ENCODE measurements at places on chromosomes 12 and 14.

DNA sequence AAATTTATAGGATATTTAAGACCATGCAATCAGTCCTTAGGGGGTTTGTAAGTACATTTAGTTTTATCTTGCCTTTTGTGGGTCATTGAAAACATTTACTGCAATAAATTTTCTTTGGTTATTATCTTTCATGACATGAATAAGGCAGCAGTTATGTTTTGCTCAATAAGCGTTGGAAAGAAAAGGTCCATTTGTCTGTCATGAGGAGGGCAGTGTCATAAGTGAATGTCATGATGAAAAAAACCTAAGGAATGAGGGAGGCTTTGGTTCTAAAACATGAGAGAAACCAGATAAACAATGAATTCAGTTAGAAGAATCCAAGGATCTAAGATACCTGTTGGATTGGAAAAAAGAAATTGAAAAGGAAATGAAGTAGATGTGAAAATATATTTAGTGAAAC, 209.4 kb downstream of the NAV3 start:
- no peak for DNase-seq

GRCh38 chr12:12108441-12109058, 37.8 kb downstream of the BCL2L14 start:
- DNase-seq = no peak

DNA sequence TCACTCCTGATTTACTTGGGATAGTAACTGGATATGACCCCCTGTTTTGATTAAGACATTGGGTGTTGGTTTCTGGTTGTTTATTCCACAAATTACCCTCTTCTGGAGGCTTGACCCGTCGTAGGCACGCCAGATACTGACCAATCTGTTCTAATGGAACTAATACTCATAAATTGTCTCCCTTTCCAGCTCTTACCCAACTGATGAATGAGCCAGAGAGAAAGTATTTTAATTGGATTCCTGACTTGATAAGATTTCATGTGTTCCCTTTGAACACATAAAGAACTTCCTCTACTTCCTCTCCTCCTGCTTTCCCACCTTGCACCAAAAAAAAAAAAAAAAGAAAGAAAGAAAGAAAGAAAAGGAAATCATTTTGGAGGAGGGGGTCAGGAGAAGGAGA, 340.9 kb downstream of the PCNX1 start:
- DNase-seq = no peak

- peak; percentile 68 for DNase-seq
Observed at GRCh38 chr12:607541-608001, 55.7 kb downstream of the NINJ2 start.

DNA sequence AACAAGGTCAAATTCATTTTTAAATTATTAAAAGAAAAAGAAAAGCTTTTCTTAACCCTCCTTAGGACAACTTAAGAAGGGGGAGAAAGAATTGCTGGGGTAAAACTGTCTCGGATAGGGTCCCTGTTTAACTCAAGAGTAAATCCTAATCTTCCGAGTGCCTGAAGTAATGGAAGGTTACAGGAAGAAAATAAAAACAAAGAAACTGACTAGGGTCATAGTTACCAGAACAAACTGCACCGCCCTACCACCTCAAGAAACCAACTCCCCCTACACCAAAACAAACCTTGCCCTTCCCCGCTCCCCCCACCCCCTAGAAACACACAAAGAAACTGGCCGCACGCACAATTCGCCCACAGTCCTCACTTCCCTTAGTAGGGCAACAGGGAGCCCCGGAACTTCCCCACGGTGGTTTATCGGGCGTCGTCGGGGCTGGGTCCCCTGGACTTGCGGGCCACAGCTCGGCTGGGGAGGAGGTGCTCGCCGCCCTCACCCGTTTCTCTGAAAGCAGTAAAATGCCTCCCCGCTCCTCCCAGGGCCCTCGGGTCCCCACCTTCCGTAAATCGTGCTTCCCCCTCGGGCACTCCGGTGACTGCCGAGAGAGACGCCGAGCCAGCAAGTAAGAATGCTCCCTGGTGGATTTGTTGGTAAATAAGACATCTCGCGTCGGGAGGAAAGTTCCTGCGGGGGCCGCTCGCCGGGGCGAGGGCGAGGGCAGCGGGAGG, 2.4 kb downstream of the SINHCAF start:
- DNase-seq = no peak

GRCh38 chr12:52672321-52672933, 7.8 kb downstream of the KRT1 start:
- peak; percentile 33 for DNase-seq

DNA sequence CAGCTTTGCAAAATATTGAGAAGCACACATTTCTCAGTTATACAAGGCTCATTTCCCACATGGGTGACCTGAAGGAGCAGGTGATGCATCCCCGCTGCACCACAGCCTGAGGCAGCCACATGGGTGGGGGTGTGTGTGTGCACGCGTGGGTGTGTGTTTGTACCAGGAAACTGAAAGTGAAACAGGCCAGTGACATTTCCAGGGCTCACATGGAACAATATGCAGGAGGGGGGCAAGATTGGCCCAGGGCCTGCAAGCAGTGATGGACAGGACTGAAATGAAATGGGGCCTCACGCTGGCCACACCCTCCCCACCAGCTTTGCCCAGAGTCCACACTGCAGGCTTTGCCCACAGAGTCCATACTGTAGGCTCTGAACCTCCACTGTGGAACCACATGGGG, 154.2 kb upstream of the PARP11 start:
- no peak for DNase-seq

DNA sequence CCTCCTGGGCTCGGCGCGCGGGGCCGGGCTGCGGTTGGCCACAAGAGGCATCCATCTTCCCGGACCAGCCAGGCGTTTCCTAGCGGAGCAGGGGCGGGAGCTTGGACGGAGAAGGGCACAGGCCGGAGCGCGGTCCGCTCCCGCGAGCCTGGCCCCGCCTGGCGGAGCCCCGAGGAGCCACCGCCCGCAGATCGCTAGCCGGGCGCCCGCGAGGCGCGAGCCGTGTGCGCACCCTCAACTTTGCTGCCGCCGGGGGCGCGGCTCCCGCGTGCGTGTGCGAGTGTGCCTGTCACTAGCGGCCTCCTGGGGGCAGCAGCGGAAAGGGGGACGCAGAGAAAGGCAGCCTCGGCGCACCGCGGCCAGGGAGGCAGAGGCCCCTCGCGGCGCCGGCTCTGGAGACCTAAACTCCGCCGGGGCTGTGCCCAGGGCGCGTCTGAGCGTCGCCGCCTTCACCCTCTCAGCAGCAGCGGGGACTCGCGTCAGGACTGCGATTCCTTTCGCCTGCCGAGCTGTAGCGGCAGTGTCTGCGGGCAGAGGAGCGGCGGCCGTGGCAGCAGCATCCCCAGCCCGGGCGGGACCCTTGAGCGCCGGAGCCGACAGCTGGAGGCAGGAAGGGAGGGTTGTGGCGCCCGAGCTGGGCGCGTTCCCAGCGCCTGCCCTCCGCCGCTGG, 644 bp upstream of the SRGAP1 start:
- DNase-seq = peak; percentile 46

GRCh38 chr12:123075087-123075645, 75.7 kb downstream of the PITPNM2 start:
- no peak for DNase-seq

DNA sequence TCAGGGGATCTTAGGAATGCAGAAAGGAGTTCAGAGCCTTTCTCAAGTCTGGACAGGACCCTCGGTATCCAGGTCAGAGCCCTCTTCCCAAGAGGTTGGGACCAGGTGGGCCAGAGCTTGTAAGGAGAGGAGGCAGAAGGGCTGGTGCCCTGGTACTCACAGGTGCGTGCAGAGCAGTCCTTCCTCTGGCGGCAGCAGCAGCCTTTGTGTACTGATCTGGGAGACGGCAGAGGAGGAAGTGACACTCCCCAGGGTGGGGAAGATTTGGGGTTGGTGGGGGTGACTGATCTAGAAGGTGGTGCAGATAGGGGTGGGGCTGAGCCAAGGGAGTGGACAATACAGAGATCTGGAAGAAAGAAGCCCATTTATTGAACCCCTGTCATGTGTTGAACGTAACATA, at the start of gene ITGB7:
ITGB7 (minus strand) TSS at position 210 of the 400 bp plus-strand sequence. CDS start 6,808 bp downstream, outside the sequence.
- no peak for DNase-seq

GRCh38 chr12:30967026-30967425, 40.5 kb downstream of the TSPAN11 start:
- no peak for DNase-seq

DNA sequence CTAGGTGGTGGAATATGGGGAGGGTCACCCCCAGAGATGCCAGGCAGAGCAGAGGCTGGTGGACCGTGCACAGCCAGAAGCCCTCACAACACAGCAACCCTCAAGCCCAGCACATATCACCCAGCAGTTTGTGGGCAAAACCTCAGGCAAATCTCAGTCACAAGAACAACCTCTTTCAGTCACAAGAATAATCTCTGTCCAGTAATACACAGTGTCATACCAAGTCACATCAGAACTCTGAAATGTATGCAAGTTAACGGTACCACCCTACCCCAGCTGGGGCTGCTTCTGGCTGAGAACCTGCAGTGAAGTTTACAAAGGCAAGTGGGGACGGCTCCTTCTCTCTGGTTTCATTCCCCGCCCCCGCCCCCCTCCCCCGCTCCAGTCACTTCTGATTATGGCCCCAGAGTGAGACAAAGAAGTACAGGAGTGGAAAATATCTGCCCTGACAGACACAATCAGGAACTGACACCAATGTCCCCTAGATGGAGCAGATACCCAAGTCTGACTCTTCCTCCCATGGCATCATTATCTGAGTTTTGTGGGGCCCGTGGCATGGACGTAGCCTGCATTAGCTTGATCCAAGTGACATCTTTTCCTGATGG, 480.9 kb upstream of the TMEM132C start:
- no peak for DNase-seq

GRCh38 chr12:100346660-100347059, 10.2 kb upstream of the SLC17A8 start:
- no peak for DNase-seq

All from epithelial cell of prostate (primary cell).